Stimulated activated CD8-positive, alpha-beta memory T cell treated with anti-CD3 and anti-CD28 coated beads, Interleukin-7, amount 100 ng/mL, for 1 hour (primary cell): ENCODE measurements at places on chromosomes 3 and 15.

- DNase-seq, result no peak
These were observed 101.6 kb upstream of the PRR20G start for GRCh38 chr3:127389420-127389819.

GRCh38 chr3:42721690-42722089, 19.1 kb upstream of the HHATL start:
- DNase-seq, result no peak

GRCh38 chr15:90893175-90894090, 9.1 kb downstream of the FES start:
- DNase-seq, result no peak

GRCh38 chr15:73996939-73997338, 2.4 kb downstream of the PML start:
- DNase-seq, result no peak

DNA sequence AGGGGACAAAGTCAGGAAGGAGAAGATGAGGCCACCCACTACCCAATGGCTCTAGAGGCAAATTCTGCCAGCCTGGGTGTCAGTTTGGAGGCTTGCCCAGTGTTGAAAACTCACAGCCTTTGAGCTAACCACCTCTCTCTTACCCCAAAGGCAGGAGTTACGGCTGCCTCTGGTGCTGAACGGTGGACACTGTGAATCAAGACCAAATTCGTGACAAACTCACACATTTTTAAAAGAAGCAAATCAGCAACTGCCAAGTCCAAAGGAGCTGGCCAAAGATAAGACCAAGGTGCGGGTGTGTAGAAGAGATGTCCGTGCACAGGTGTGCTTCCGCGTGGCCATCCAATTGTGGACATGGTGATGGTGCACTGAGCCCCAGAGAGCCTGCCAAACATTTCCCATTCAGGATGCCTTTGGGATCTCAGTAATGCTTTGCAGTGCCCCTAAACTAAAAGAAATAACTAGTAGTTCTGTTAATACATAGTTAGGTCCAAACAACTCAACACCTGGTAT, 74.6 kb downstream of the FAM174B start:
- DNase-seq, result no peak

- DNase-seq, result no peak
These were observed 4.6 kb downstream of the EFCC1 start for GRCh38 chr3:129005526-129006303.

GRCh38 chr3:114527036-114527644, 233.3 kb downstream of the TIGIT start:
- no peak for DNase-seq

DNA sequence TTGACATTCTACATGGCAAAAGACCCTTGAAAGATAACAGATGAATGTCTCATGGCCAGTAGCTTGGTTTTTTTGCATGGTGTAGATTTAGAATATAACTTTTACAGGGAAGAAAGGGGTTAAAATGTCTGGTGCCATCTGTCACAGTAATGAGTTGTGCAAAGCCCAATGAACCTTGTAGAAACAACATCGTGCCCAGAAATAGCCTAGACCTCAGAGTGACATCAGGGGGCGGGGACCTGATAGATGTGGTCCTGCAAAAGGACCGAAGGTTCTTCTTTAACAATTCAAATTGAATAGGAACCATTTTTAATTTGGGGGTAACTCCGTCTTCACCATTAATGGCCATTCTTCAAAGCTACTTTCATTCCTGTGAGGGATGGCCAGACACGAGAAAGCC, 254.1 kb upstream of the CTDSPL start:
- DNase-seq, result no peak

- no peak for DNase-seq
These were observed 86.7 kb upstream of the TBL1XR1 start for GRCh38 chr3:177283983-177284382.

DNA sequence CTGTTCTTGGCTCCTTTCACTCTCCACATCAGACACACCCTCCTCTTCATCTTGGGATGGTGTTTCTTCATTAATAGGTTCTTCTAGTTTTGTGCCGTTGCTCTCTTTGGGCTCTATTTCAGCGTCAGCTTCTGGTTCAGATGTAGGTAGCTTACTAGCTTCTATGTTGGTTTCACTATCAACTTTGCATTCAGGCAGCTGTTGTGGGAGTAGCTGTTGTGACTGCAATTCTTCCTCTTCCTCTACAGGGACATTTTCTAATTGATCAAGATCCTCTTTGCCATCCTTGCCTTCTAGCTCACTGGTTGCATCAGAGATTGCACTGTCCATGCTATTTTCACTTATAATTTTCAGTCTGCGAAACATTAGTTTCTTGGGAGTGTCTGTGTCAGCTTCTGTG, 80.1 kb downstream of the SETD2 start:
- DNase-seq, result no peak

GRCh38 chr3:157938154-157938779, 168.0 kb downstream of the SHOX2 start:
- no peak for DNase-seq

DNA sequence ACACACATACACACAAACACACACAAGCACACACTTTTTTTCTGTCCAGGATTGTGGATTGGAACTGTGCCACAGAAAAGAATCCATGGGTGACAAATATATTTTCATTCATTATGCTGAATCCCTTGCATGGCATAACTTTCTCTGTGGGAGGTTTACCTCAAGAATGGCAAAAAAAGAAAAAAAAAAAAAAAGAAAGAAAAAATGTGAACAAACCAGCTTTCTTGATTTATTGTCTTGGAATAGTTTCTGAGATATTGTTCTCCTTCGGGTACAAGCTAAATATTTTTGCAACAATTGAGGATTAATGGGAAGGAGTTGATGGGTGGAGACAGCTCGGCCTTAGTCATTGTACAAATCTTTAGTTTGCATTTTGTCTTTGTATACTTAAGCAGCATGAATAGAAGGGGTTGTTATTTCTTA, 153.1 kb downstream of the GMNC start:
- DNase-seq, result no peak

GRCh38 chr3:142134799-142135325, 14.5 kb downstream of the TFDP2 start:
- no peak for DNase-seq

DNA sequence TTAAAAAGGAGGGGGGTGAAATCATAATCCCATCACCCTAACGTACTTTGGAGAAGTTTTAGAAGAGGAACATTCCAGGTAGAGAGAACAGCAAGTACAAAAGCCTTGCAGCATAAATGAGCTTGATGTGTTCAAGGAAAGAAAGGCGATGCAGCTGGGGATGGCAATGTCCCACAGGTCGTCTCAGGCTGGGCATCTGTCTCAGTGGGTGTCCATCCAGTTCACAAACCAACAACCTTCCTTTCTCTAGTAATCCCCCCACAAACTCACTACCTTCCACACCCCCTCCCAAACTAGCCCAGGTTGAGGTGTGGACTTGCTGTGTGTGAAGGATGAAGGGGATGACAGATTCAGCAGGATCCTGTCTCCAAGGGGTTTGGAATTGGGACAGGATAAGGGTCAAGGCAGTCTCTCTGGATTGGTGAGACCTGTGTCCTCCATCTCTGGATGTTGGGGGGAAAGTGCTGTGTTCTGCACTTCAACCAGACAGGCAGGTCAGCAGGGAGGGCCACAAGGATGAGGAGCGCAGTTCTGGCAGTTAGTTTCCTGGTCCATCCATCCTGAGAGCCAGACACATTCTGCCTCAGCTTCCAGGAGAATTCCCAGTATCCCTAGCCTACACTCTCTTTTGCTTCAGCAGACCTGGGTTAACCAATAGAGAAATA, 1.7 kb upstream of the ESYT3 start:
- DNase-seq, result no peak

DNA sequence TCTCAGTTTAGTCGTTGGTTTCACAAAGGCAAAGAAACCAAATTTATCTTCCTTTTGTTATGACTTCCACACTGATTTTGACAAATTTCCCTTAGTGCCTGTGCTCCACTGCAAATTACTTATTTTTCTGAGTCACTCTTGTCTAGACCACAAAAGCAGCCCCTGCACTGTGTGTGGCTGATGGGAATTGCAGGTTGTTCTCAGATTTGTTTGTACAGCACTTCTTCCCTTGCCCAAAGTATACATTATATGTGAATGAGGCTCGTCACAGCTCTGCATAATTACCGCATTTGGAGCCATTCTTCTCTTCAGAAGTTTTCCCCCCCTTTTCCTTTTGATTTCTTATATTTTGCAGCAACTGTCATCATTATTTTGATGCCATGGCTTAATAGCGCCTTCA, 354.2 kb upstream of the IL12A start:
- no peak for DNase-seq

DNA sequence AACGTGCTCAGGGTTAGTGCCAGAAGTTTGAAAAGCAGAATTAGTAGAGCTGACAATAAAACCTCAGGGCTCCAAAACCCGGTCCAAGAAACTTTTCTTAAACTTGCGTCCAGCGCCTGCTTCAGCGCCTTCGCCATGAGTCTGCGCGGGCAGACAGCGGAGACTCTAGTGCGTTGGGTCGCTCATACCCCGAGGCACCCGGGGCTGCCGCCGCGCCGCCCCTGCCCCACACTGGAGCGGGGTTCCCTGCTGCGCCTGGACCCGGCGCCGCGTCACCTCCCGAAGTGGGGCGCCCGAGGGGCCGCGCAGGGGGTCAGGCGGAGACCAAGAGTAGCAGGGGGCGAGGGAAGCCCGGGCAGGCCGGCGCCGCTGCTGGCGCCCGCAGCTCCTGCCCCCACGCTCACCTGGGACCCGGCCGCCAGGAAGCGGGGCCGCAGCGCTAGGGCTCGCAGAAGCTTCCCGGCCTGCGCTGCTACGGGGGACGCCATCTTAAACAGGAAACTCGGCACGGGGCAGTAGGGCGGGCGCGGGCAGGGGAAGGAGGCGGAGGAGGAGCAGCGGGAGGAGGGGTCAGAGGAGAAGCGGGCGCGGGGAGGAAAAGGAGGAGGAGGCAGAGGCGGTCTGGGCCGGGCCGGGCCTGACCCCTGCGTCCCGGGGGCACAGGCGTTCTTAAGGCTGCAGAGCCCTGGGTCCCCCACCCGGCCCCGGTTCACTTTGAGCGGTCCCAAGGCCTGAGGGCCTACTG, at the start of gene SUCLG2:
SUCLG2 (minus strand) TSS at position 514 of the 745 bp plus-strand sequence; CDS start at position 488, 26 bp downstream.
- DNase-seq, result peak; percentile 56

DNA sequence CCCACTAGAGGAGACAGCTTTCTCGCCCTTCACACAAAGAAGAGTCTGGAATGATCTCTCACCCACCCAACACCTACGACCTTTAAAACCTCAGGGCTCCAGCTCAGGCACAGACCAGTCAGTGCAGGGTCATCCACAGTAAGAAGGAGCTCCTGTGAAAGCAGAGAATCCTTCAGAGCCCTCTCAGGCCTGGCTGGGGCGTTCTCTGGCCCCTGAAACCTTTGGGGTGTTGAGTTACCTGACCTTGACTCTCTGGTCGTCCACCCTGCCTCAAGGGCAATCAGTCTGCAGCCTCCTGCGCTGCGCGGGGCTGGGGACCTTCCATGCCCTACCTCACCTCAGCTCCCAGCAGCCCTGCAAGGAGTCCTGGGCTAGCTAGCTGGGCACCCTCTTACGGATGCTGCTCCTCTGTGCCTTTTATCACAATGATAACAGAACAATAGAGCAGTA, 106.2 kb downstream of the ADCY5 start:
- DNase-seq, result no peak

DNA sequence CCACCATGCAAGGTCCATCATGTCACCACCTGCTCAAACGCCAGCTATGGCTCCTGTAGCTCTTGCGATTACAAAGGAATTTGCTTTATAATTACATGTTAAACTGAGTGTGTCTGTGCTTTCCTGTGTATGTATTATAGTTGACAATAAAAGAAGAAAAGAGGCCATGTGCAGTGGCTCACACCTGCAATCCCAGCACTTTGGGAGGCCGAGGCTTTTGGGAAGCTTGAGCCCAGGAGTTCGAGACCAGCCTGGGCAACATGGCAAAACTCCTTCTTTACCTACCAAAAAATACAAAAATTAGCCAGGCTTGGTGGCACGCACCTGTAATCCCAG, 27.0 kb downstream of the ATRIP start:
- DNase-seq, result no peak

GRCh38 chr3:189322339-189322738, 150.6 kb downstream of the TPRG1 start:
- no peak for DNase-seq
